ENCODE measurements at places on chromosomes 4 and X.
A peak's percentile ranks its signal among the peaks of the same experiment; 100 is the strongest.

- no peak for DNase-seq
These were observed 7.8 kb downstream of the DIAPH2 start for GRCh38 chrX:96692454-96692853.

- DNase-seq: no peak
These were observed 106.5 kb downstream of the ATP11C start for GRCh38 chrX:139826065-139827044.

DNA sequence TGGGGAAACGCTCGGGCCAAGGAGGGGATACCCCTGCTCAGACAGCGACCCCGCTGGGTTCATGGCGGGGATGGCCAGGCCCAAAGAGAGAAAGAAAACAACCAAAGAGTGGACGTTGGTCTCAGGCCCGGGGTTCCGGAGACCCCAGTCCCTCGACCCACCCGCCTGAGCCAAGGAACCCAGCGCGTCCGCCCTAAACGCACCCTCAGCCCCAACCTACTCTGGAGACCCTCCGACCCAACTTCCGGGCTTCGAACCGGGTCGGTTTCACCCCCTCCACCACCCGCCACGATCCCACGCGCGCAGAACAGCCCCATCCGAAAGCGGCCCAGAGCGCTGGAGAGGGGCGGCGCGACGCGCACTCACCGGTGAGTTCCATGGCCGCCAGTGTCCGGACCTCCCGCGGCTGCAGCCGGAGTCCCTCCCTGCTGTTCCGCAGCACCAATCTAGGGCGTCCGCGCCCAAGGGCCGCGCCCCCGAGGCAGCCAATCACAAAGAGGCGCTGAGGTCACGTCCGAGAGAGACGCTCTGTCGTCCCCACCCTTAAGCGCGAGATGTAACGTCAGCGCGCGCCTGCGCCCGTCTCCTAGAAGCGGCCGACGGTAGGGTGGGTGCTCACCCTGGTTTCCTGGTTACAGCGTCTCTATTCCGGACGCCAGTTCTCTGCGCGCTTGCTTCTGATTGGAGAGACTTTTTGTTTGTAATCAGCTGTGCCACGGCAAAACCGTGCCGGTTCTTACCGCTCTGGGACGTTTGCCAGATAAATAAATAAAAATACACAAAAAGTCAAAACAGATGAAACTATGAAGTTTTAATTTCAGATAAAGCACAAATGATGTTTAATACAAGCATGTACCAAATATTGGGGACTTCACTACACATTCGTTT, at the start of gene PIGA:
TSS of gene PIGA (minus strand) at position 389 of the 888 bp plus-strand sequence. CDS start 3,593 bp downstream, outside the sequence.
- DNase-seq: peak; percentile 85

GRCh38 chr4:113531572-113531971, 230.0 kb downstream of the CAMK2D start:
- no peak for DNase-seq

DNA sequence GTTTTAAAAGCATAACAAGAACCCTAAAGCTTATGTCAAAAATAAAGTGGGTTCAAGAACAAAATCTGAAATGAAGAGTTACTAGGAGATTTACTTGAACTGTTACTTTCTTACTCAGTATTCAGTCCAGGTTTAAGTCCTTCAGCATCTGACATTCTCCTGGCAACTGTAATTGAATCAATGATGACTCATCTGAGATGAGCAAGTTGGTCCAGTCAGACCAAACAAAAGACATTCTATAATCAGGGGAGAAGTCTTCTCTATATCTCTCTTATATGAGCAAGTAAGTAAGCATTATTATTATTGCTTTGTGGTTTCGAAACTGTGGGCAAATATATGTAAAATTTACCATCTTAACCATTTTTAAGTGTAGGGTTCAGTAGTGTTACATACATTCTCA, 34.6 kb downstream of the MAP9 start:
- DNase-seq: no peak

GRCh38 chrX:43530837-43531236, 125.3 kb upstream of the MAOA start:
- DNase-seq: no peak

DNA sequence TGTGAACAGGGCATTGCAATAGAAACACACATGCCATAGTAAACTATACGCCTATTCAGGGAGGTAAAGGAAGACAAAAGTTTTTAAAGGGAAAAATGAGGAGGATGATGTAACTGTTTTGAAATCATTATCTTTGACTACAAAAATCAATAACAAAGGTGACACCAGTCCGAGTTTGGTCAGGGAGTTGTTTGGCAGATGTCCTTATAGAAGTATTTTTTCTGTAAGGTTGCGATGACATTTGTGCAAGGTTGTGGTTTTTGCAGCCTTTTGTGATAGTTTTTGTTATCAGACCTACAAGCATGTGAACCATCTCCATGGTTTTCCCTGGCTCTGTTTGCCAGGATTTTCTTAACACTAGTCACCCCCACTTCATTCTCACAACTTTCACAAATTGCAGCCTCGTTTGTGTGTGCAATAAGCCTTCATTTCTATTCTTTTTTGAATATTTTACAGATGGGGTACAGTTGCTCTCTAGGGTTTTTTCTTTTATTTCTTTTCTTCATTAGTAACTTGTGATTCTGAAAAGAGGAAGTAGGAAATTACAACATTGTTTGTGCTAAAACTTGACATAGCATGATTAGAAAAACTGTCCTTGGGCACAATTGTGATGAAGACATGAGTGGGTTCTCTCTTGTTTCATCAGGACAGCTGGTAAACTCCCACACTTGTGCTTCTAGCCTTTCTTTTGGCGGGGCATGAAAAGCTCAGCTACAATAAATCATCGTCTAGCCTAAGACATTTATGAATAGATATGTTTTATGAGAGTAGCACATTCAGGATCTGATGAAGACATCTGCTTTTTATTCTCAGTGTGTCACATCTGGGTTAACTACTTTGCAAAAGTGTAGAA, 60.2 kb upstream of the PNPLA4 start:
- DNase-seq: no peak

DNA sequence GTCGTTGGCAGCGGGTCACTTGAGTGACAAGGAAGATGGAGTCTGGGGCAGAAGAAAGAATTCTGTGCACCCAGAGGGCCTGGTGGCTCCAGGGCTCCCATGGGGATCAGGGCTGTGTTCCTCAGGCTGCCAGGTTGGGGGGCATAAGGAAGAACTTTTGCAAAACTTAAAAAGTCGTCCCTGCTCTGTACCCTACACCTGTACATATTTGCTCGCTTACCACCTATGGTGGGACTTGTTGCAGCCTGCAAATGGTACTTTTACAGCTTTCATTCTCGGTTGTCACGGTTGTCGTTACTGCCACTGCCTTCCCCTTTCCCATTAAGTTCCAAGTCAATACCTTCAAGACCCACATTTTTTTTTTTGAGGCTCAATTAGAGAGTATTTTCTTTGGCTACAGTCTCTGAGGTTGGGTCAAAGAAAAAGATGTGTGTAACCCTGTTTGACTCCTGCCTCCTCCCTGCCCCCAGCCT, 9.1 kb downstream of the ARX start:
- no peak for DNase-seq

DNA sequence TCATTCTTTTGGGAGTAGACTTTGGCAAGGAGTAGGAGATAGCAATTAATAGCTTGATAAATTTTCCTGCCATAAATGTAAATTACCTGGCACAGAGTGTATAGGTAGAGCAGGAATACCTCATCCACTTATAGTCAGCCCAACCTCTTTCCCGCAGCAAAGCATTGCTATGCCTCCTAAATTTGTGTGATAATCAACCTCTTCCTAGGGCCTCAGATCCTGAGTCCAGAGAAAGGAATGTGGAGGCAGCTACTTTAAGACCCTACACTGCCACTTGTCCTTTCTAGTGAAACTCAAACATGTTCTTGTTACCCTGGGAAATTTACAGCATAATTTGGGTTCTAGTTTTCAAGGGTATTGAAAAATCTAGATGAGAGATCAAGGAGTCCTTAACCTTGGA, 919.0 kb downstream of the RAPGEF2 start:
- DNase-seq: no peak

DNA sequence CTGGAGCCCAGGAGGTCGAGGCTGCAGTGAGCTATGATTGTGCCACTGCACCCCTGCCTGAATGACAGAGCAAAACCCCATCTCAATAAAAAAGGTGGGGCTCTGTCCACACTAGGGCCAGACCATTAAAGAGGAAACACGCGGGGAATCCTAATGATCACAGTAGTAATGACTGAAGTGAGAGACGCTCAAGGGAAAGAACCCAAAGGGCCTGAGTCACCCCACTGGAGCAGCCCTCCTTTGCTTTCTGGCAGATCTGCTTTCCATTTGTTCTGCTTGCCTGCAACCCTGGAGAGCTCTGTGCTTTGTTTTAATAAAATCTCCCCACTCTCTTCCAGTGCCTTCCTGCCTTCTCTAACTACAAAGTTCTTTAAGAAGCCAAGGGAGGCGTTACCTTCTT, 5.0 kb downstream of the TFDP3 start:
- no peak for DNase-seq

- DNase-seq: no peak
These were observed 29.2 kb downstream of the MSX1 start for GRCh38 chr4:4888695-4889094.

DNA sequence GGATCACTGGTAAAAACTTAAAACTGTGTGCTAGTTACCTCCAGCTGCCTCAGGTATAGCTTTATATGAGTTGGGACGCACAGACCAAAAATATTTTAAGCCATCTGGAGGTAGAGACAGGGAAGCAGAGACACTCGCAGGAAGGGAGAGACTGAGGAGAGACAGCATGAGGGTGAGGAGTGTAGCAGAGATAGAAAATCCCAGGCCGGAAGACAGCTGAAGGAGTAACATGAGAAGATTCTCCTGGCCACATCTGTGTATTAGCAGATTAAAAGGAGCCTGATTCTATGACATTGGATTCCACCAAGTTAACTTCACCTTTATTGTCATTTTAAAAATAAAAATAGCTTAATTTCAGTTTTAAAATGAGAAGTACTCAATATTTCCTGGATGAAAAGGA, 84.3 kb downstream of the PDLIM5 start:
- DNase-seq: no peak

DNA sequence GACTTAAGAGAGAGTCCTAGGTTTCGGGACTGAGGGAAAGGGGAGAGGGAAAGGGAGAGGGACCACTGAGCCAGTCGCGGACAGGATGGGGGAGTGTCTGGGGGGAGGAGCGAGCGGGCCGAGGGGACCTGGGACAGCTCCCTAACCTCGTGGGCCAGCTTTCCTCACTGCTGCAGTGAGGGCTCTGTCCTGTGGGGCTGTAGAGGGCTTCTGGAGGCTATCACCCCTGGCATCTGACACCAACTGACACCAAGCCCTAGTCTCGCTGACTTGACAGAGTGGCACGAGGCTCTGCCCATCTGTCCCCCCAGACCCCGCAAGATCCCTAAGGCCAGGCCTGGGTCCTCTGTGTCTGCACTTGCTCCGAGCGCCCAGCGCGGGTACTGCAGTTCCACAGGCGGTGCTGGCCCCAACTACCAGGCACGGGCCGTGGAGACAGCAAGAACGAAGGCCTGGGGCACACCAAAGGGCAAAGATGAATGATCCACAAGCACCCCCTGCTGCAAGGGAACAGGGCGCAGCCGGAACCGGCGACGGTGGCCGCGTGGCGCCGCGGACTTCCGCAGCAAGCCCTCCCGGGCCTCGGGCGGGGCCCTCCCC, 465 bp downstream of the HAUS7 start:
- DNase-seq: peak; percentile 27

GRCh38 chr4:87005369-87005689, 70.5 kb downstream of the AFF1 start:
- no peak for DNase-seq

GRCh38 chr4:13329963-13330362, 154.2 kb downstream of the RAB28 start:
- DNase-seq: no peak

DNA sequence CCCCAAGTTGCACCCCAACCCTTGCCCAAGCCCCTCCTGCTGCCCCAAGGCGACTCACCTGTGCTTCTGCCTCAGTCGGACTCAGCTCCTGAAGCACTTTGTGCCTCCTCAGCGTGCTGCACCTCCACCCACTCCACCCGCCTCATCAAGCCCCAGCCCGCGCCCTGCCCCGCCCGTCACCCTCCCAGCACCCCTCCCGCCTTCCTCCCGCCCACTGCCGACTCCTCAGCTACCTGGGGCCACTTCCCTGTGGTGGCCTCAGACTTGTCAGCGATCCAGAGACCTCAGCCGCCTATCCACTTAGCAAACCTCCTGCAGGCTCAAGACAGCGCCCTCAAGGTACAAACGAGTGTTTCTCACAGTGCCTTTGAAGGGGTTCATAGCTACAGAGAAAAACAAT, 19.6 kb upstream of the IQCM start:
- DNase-seq: no peak

DNA sequence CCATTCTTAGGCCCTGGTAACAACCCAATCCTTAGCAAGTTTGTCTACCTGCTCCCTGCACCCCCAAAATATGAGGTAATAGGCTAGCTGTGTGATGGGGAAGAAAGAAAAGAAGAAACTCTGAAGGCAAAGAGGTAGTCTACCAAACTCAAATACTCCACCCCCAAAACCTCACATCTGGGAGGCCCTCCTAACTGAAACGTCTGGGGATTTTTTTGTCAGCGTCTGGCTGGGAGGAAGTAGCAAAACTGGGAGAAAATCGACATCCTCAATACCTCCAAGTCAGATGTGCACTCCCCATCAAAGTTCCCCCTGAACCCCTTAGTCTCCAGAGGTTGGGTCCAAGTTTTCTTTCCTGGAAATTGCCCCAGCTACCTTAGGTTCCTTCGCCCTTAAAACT, 1.0 kb downstream of the LAMP2 start:
- no peak for DNase-seq

GRCh38 chrX:13495232-13495631, 74.2 kb upstream of the EGFL6 start:
- no peak for DNase-seq

DNA sequence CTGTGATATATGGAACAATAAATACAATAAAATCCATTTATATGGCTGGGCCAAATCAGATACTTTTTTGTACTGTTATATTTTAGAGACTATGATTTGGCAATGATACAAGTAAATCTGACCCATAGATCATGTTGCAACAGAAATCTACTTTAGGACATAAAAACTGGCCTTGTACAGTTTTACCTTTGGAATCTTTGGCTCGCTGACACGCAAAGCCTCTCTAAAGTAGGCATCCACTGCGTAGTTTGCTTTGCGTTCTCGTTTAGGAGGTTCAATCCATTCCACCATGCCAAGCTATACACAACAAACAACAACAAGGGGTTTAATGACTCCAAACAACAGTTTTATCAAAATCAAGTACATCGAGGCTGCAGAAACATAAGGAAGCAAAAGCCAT, 42.4 kb downstream of the SMARCA1 start:
- DNase-seq: no peak

DNA sequence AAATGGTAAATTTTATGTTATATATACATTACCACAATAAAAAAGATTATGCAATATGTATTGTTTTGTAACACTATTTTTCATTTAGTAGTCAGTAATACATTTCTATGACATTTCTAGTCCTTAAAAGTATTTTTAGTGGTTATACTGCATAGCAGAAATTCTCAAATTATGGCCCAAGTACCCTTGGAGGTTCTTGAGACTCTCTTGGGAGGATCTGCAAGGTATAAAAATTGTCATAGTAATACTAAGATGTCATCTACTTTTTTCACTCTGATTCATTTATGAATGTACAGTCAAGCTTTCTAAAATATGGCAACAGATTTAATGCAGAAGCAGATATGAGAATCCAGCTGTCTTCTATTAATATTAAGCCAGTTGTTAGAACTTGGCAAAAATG, 138.6 kb upstream of the NAP1L5 start:
- DNase-seq: no peak

- DNase-seq: peak; percentile 8
These were observed 5.7 kb upstream of the JADE1 start for GRCh38 chr4:128803783-128804182.

Data from stimulated activated CD4-positive, alpha-beta T cell treated with anti-CD3 and anti-CD28 coated beads, Interleukin-4, amount 100 ng/mL, for 1 hour (primary cell).